PC-3 (cell line): ENCODE measurements at places on chromosomes 3 and 15.
A peak's percentile ranks its signal among the peaks of the same experiment; 100 is the strongest.

- DNase-seq: peak; percentile 62
Observed at GRCh38 chr15:99155961-99156443, 51.1 kb downstream of the SYNM start.

- DNase-seq: peak; percentile 75
Observed at GRCh38 chr15:82999905-83000671, 11.4 kb downstream of the C15orf40 start.

DNA sequence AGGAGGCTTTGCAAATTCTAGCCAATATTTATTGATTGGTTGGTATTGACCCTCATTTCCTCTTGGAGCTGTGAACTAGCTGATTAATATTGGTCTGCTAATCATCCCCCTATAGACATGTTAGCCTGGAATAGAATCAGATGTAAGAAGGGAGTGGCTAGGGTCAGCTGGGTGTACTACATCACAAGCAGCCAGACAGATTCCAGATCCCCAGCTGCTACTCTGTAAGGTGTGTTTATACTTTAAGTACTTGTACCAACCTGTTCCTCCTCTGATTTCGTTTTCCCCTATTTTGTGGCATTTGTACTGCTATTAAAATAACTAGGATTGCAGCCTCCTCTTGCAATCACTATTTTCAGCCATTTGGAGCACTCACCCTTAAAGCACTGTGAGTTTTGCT is 49.9 kb downstream of the PARP15 start:
- no peak for DNase-seq

GRCh38 chr3:12316729-12317351 is 28.0 kb downstream of the PPARG start:
- DNase-seq: no peak

DNA sequence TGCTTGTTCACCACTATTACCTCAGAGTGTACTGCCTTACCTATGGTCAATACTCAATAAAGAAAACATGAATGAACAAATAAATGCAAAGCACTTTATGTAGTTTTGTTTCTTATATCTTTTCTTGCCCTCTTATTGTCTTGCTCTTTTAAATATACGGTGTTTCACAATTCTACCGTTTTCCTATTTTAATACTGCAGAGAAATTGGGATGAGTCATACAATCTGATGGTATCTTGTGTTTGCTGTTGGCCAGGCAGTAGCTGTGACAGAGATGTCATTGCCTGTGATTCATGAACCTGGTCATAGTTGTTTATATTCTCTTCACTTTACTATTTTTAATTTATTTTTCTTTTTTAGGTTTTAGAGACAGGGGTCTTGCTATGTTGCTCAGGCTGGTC is 48.3 kb downstream of the SERP1 start:
- peak; percentile 90 for DNase-seq

GRCh38 chr3:138457863-138458735 is 23.7 kb downstream of the ESYT3 start:
- no peak for DNase-seq

DNA sequence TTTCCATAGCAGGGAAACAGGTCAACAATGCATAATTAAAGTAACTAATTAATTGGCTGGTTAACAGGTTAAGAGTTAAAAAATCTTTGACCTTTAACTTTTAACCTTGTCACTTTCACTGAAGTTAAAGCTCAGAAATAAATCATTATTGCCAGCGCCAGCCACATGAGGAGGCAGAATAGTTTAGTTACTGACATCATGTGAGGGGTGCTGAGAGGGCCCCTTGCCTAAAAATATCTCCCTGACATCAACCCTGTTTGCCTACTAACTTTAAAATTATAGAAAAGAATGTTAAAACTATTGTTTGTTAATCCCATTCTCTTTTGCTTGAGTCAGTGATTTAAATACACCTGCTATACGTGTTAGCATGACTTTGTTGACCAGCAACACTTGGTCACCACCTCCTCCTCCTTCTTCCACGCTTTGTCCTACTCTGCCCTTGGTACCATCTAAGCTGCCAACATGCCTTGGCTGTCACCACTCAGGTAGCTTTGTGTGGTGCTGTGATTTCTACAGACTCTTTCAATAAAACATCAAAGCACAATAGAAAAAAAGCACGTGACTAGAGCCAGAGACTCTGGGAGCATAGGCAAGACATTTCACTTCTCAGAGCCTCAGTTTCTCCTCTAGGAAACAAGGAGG is 2.7 kb downstream of the FBXO40 start:
- no peak for DNase-seq

- DNase-seq: no peak
Observed at GRCh38 chr15:58274885-58275284, 136.7 kb downstream of the AQP9 start.

GRCh38 chr15:40763801-40764628 is at the start of gene GCHFR:
TSS of gene GCHFR (plus strand) at chr15:40764068. CDS start at chr15:40764181, 113 bp downstream.
- peak; percentile 79 for DNase-seq

GRCh38 chr3:68089572-68090011 is 435.2 kb upstream of the SUCLG2 start:
- DNase-seq: peak; percentile 1

GRCh38 chr15:83372434-83372891 is 74.7 kb upstream of the SH3GL3 start:
- peak; percentile 25 for DNase-seq

DNA sequence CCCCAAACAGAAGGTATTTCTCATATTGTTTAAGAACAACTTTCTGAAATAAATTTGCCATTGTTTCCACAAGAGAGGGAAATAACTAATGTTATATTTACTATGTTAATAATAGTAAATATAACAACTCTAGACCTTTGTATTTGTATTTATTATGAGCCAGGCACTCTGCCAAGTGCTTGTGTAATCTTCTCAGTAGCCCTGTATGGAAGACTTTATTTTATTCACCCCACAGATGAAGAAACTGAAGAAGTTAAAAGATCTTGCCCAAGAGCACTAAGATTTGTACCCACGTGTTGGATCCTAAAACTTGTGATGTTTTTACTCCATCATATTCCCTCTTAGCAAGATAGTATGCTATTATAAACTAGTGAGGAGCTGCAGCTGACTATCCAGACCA is 12.0 kb upstream of the GNB4 start:
- no peak for DNase-seq

GRCh38 chr3:114569186-114569585 is 275.4 kb downstream of the TIGIT start:
- DNase-seq: peak; percentile 38

- no peak for DNase-seq
Observed at GRCh38 chr15:43329217-43329959, 985 bp downstream of the LCMT2 start.

DNA sequence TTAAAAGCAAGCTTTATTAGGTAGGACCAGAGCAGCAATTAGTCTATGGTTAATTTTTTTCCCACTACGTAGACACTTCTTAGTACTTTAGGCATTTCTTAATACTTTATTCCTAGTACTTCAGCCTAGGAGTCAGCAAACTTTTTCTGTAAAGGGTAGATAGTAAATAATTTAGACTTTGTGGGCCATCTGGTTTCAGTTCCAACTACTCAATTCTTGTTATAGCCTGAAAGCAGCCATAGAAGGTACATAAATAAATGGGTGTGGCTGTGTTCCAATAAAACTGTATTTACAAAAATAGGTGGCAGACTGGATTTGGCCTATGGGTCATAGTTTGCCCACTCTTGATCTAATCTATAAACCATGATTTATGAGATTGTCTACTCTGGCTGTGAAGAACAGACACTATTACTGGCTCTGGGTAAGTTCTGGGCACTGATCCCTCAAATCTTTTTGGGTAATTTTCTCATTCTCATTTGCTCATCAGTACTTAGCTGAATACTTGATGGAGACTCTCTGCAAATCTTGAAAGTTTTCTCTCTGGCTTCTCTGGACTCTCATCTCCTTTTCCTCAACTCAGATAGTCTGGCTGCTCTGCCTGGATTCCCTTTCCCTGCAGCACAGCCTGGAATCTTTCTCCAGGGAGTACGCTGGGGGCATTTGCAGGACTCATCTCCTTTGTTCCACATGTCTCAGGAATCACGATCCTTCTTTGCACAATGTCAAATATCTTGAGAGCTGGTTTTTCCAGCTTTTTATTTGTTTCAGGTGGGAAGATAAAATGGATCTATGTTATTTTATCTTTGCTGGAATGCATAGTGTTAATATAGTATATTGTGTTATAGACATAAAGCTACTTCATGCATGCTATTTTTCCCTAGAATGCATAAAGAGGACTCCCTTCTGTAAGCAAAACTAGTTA is 524.8 kb upstream of the TBL1XR1 start:
- DNase-seq: peak; percentile 47

DNA sequence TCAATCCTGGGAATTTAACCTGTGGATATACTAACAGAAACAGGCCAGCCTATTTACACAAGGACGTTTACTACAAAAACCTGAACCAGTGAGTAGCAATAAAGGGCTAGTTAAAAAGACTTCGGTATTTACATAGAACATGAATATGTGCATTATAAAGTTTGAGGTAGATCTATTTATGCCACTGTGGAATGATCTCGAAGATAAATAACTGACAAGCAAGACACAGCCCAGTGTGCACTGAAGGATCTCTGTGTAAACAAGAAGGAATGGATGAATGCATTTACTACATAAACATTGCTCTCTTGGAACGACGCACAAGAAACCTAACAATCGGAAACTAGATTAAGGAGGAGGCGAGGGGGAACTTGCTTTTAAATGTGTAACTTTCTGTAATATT is 132.0 kb upstream of the NSMCE3 start:
- no peak for DNase-seq

DNA sequence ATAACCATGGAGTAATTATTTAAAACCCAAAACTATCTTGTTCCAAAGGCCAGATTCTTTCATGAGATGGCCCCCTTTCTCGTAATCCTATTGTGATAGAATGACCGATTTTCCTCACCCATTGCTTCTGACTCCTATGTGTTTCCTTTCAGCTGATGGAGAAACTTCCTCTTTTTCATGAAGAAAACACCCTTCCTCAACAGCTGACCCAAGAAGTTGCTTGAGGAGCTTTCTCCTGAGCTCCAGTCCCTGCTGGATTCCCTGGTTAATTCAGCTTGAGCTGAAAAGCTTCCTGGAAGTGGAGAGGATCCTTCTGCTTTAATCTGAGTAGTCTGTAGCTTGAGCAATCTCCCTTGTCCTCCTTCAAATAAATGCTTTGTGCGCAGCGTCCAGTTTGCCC is 75.0 kb downstream of the BFSP2 start:
- no peak for DNase-seq

- peak; percentile 55 for DNase-seq
Observed at GRCh38 chr15:37135225-37135624, 34.9 kb upstream of the MEIS2 start.

- DNase-seq: peak; percentile 33
Observed at GRCh38 chr3:22671848-22672247, 531.3 kb upstream of the UBE2E2 start.

- DNase-seq: no peak
Observed at GRCh38 chr15:40355976-40356585, 1.9 kb upstream of the DISP2 start.

DNA sequence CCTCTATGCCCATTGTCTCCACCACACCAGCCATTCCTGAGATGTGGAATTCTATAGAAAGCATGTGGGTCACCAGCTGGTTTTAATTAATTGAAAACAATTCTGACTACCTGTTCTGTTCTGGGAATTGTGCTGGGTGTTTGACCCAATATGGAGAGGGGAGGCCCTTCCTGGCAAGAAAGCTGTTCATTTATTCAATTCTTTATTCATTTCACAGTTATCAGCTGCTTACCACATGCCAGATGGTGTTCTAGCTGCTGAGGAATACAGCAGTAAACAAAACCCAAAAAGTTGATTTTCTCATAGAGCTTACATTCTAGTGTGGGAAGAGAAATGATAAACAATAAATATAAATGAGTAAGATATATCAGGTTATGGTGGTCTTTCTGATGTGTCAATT is 296.1 kb upstream of the RASGRP1 start:
- no peak for DNase-seq

- no peak for DNase-seq
Observed at GRCh38 chr3:57729334-57730045, 26.6 kb upstream of the SLMAP start.

DNA sequence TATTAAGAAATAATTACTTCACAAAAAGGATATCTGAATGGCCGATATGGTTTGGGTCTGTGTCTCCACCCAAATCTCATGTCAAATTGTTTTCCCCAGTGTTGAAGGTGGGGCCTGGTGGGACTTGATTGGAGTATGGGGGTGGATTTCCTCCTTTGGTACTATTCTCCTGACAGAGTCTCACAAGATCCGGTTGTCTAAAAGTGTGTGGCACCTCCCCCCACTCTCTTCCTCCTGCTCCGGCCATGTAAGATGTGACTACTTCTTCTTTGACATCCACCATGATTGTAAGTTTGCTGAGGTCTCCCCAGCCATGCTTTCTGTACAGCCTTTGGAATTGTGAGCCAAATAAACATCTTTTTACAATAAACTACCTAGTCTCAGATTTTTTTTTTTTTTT is 34.5 kb downstream of the ZBTB11 start:
- no peak for DNase-seq

- DNase-seq: no peak
Observed at GRCh38 chr3:195872097-195872496, 36.3 kb downstream of the TNK2 start.

GRCh38 chr15:100778831-100779288 is 100.8 kb upstream of the ALDH1A3 start:
- no peak for DNase-seq

DNA sequence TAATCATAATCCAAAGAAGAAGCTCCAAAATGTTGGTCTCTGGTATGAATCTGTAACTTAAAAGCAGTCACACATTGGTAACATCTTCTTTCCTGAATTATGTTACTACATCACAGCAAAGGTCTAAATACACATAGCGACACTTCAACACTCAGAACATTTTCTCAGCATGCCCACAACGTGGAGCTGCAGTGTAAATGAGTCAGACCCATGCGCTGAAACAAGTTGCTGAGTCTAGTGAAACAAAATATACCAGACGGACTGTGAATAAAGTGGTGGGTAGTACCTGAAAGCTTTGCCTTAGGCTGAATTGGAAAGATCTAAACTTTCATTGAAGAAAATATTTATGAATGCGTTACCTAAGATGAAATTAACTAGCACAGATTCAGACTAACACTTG is 33.2 kb upstream of the GOLGA8B start:
- peak; percentile 68 for DNase-seq

- no peak for DNase-seq
Observed at GRCh38 chr3:166531730-166532129, 694.5 kb upstream of the BCHE start.

DNA sequence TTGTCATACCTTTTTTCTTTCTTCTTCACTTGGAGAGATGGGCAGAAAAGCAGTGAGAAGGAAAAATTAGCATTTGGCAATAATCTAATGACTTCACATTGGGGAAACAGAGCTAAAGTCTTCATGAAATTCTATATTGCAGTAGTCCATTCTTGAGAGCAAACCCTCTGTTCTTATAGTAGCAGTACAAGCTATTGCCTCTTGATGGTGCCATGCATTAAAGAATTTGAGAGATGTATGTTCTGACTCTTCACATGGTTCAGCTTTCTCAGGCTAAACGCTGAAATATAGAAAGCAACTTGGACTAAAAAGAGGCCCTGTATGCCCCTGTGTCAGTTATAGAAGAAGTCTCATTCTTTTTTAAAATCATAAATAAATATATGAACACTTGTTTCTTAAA is 36.0 kb downstream of the PHLDB2 start:
- DNase-seq: peak; percentile 80

GRCh38 chr3:72270072-72270681 is 485.2 kb upstream of the PROK2 start:
- DNase-seq: peak; percentile 72
